Stimulated activated CD4-positive, alpha-beta T cell treated with anti-CD3 and anti-CD28 coated beads, Interleukin-1b, Interleukin-23, amount 100 ng/mL, for 1 hour (primary cell): ENCODE measurements at places on chromosomes 3 and 15.

GRCh38 chr3:126269354-126269753, 87.9 kb downstream of the KLF15 start:
- no peak for DNase-seq

GRCh38 chr15:69237718-69238117, 61.0 kb upstream of the PAQR5 start:
- no peak for DNase-seq

GRCh38 chr3:37949866-37950265, 40.7 kb upstream of the VILL start:
- no peak for DNase-seq

DNA sequence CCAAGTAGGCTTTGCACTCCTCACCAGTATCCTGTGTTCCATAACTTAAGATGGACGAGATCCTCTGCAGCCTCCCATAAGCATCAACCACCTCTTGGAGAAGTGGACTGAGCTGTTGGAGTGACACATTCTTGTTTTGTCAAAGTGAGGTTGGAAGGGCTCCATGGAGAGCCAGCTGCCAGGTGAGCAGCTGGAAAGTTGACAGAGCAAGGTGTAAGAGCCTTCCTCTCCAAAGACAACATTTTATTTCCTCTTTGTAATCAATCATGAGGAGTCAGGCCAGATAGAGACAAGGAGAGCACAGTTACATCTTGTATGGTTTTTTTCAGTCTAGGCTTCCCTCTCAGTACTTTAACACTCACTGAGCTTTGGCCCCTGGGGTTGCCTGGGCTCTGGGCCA, 5.1 kb downstream of the ABI3BP start:
- no peak for DNase-seq

DNA sequence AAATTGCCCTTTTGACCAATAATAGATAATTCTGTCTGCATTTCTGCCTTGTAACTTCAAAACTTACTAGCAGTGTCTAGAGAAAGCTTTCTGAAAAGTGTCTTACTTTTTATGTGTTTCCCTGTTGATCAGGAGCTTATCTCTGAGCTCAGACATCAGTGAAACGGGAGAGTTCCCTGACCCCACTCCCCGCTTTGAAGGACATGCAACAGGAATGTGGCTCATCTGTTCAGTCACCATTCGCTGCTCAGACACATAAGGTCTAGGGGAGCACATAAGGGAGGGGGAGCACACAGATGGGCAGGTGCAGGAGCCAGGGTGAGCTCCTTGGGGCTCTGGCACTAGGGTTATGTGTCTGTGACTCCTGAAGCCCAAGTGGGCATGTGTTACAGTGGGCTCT, 205.0 kb downstream of the FEZF2 start:
- DNase-seq = no peak

DNA sequence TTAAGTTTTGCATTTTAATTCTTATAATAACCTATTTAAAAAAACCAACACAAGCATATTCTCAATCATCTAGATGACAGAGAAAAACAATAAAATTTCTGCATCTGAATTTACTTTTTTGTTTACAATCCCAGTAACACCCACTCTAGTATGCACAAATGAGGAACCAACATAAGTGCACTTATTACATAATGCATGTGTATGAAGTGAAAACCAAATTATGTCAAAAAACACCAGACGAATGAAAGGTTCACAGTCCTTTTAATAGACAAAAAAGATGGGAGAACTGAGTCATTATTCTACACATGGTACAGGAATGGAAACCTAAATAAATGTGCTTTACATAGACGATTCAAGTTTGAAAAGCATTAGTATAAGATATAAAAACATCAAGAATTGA, 91.7 kb downstream of the NR1I2 start:
- no peak for DNase-seq

DNA sequence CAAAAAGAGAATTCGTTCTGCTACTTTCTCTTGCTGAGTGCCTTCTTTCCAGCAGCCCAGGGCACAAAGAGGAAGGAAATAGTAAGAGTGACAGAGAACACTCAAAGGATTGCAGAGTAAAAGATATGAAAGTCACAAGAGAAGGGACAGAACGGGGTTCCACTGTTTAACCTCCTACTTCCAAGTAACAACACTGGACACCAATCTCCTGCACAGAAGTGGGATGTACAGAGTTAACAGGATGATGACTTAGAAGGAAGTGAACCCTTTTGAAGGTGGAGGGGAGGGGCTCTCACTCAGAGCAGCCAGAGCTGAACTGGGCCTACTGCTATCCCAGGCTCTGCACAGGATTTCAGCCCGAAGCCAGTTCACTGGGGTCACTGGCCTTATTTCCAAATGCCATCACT, 130.1 kb upstream of the PRICKLE2 start:
- DNase-seq = no peak

- no peak for DNase-seq
These were observed 13.3 kb downstream of the TAFA4 start for GRCh38 chr3:68919000-68919399.

GRCh38 chr15:96264801-96265515, 65.5 kb upstream of the NR2F2 start:
- no peak for DNase-seq

- DNase-seq = no peak
These were observed 459.3 kb upstream of the AGTR1 start for GRCh38 chr3:148238421-148238821.

- DNase-seq = no peak
These were observed 38.4 kb upstream of the SLC25A36 start for GRCh38 chr3:140903196-140903595.

- no peak for DNase-seq
These were observed 4.4 kb downstream of the ITIH3 start for GRCh38 chr3:52798978-52799476.

GRCh38 chr15:67125589-67126502, 60.4 kb downstream of the SMAD3 start:
- no peak for DNase-seq

DNA sequence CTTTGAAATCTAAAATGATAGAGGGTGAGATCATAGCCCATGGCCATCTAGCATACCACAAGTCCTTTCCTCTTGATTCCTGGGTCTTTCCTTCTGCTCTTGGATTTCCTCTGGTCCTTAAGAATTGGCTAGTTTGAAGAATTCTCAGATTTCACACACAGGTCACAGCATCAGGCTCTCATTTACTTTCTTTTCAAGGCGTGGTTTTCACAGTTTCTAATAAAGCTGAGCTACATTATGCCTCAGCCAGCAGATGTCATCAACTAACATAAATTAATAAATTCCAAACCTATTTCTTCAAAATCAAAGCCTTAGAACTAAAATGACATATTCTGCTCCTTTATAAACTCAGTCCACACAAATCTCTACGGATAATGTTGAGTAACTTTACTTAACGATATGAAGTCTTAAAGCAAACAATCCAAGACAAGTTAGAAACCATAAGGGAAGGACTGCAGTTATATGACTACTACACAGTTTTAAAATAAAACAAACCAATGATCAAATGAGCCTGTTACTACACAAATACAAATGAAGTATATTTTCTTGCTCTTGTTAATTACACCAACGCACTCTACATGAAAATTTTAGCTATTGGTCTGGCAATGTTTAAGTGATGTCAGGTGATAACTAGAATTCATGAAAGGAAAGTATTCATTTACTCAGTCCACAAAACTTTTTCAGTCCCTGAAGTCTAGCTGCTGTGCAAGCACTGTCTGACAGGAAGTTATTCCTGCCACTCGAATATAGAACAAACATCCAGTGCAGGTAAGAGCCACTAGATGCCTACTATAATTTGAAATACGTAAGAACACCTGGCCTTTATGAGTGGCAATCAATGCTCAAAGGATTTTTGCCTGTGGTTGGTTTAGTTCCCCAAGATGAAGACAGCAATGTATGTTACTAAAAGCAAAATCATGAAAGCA, 9.2 kb downstream of the CCDC14 start:
- DNase-seq = no peak

DNA sequence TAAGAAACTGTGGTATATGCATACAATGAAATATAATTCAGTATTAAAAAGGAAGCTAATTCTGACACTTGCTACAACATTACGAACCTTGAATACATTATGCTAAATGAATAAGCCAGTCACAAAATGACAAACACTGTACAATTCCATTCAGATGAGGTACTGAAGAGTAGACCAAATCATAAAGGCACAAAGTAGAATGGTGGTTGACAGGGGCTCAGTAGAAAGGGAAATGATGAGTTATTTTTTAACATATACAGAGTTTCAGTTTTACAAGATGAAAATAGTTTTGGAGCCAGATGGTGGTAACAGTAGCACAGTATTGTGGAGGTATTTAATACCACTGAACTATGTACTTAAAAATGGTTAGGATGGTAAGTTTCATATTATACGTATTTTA, 254.6 kb upstream of the RBMS3 start:
- DNase-seq = no peak

DNA sequence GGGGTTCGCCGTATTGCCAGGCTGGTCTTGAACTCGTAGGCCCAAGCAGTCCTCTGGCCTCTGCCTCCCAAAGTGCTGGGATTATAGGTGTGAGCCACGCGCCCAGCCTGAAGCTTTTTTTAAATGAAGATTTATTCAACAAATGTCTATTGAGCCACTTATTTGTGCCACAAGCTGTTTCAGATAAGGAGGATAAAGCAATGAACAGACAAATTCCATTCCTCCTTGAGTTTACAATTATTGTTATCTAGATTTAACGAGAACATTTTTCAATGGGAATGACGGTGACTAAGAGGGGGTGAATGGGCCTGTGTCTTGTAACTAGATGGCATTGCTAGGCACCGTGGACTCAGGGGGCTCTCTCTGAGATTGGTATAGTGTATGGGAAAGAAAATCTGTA, 10.2 kb downstream of the PPARG start:
- no peak for DNase-seq

- no peak for DNase-seq
These were observed 193.6 kb downstream of the CLSTN2 start for GRCh38 chr3:140128631-140129030.

GRCh38 chr15:70974004-70974832, 81.6 kb downstream of the LRRC49 start:
- no peak for DNase-seq

- DNase-seq = no peak
These were observed 19.3 kb downstream of the LMCD1 start for GRCh38 chr3:8520816-8521403.

GRCh38 chr3:188188911-188189310, 35.0 kb downstream of the LPP start:
- DNase-seq = no peak

DNA sequence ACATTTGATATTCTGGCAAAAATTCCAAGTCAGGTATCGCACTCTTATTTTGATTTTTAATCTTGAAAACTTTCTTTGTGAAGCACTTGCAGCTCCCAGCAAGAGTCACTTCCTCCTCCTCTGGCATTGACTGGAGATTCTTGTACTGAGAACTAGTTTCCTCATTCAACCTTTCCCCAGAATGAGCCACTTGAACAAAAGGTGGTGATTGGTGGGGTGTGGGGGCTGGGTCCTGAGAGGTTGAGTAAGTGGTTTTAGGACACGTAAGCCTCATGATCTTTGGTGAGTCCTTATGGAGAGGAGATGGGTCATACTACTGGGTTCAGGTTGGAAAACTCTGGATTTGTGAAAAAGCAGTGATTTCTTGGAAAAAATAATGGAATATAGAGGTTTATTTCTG, 32.3 kb upstream of the ONECUT1 start:
- no peak for DNase-seq

DNA sequence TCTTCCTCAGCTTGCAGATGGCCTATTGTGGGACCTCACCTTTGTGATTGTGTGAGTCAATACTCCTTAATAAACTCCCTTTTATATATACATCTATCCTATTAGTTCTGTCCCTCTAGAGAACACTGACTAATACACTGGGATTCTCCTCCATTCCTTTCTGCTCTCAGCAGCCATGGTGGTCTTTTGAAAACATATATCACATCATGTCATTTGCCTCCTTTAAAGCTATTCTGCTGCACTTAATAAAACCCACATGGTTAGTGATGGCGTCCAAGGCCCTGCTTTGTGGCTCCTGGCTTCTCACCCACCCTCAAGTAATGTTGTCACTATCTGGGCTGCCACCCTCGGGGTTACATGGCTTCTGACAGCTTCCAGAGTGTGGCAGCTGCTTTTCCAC, 169.5 kb downstream of the CADPS start:
- DNase-seq = no peak

GRCh38 chr3:136122006-136122405, 74.1 kb downstream of the MSL2 start:
- no peak for DNase-seq

- no peak for DNase-seq
These were observed 64.2 kb downstream of the MYO5A start for GRCh38 chr15:52464478-52464877.

DNA sequence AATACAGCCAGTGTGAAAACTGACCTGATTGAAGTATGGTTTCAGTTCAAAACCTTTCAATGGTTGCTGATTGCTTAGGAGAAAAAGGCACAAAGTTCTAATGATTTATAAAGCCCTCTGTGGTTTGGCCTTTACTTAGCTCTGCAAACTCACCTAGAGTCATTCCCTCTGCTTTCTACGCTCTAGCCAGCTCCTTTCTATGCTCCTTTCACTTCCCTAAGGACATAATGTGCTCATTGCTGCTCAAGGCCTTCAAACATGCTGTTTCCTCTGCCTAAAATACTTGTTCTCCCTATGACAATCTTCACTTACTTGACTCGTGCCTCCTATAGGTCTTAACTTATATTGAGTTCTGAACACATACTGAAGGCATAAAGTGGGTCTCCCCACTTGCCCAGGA, 19.0 kb downstream of the RPL39L start:
- no peak for DNase-seq

DNA sequence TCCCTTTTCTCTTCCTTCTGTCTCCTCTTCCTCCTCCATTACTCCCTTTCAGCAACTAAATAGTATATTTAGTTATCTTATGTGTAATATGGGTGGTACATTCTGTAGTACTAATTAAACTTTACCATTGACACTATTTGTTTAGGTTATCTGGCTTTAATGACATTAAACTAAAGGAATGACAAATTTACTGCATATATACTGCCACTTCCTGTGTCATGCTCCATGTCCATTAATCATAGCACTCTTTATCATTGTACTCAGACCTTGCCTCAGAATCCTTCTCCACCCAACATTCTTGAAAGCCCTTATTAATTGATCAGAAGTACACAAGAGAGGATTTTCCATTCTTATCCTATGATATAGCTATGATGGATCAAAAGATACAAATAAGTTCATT, 244.2 kb downstream of the NAALADL2 start:
- no peak for DNase-seq

- no peak for DNase-seq
These were observed 47.3 kb upstream of the C3orf22 start for GRCh38 chr3:126606001-126606400.

DNA sequence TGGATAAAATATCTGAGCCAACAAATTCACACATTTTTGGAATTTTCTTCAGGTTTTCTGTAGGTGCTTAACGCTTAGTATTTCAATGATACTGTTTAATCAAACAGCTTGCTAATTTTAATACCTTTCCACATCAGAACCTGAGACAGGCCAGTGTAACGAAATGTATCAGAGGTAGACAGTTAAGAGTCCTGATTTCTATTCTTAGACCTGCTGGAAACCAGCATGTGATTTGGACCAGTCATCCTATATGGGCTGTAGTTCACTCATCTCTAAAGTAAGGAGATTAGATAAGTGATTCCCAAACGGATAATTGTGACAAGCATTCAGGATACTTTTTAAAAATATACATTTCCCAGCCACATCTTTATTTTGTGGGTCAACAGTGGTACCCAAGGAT, 18.4 kb downstream of the ARL6IP5 start:
- DNase-seq = no peak
